ENCODE measurements at places on chromosomes 12 and 14.

DNA sequence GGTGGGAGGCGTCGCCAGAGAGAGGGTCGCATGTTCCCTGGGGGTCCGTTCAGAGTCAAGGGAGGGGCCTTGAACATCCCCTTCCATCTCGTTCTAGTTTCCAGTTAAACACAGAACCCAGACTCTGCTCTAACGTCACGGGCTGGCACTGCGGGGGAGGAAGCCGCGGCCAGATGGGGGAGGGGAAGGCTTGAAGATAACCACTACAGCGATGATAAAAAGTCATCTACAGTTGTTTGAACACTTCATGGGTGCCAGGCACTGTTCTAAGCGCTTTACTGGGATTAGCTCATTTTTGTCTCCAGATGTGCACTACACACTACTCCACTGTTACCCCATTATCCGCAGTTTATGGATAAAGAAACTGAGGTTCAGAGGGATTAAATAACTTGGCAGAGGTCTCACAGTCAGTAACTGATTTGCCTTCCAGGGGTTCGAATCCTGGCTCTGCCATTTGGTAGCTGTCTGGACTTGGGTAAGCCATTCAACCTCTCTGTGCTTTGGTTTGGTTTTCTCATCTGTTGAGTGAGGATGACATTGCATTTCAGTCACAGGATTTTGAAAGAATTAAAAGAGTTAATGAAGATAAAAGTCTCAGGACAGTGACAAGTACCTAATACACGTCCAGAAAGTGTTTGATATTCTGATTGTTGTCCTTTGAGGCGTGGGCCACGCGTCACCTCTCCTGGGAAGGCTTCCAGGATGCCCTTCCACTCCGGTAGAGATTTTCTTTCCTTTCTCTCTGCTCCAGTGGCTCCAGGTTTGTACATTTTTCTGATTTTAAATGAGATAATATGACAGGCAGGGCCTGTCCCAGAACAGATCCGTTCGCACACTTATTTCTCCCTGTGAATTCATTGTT is 798 bp upstream of the RASAL1 start:
- DNase-seq, result peak; percentile 67

DNA sequence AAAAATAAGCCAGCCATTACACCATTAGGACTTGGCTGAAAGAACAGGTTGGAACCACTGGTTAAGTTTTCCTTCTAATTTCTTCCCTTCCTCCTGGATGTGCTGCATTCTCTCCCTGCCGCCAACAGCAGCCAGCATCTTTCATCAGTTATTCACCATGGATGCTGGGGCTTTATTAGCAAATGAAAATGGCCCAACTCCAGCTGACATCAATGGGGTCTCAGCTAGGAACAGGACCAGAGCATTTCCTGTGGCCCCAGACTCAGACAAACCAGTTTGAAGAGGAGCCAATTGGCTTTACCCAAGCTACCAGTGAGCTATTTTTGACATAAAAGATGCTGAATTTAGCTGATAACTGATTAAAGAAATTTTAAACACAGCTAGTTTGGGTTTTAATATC is 26.0 kb upstream of the TBX5 start:
- DNase-seq, result no peak

DNA sequence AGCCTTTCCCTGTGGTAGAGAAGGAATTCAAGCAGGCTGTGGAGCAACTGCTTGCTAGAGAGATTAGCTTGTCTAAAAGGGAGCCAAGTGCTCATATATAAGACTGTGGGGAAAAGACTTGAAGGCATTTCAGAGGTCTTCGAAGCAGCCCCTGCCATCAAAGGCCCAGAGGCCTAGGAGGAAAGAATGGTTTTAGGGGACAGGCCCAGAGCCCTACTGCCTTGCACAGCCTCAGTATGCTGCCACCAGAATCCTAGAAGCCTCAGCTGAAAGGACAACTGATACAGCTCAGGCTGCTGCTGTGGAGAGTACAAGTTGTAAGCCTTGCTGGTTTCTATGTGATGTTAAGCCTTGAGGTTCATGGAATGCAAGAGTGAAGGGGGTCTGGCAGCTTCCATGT is 109.9 kb downstream of the DERA start:
- no peak for DNase-seq

- no peak for DNase-seq
These were observed 5.7 kb upstream of the CCND2 start for GRCh38 chr12:4267704-4268328.

DNA sequence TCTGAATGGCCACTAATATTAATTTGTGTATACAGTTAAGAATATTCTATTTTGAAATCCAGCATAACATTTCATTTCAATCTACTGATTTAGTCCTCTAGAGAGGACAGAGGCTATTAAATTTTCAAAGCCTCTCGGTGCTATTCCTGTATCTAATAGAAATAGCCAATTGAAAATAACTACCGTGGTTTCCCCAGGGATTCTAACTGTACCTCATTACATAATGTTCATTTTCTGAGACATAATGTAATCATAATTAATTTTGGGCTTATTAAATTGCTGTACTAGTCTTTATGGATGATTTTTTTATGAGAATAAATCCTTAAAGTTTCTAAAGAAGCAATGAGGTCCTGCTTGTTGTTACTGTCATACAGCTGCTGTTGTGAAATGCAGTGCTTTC is 38.6 kb upstream of the ACSS3 start:
- DNase-seq, result no peak

GRCh38 chr14:66045572-66046021 is 440.6 kb upstream of the CCDC196 start:
- no peak for DNase-seq

DNA sequence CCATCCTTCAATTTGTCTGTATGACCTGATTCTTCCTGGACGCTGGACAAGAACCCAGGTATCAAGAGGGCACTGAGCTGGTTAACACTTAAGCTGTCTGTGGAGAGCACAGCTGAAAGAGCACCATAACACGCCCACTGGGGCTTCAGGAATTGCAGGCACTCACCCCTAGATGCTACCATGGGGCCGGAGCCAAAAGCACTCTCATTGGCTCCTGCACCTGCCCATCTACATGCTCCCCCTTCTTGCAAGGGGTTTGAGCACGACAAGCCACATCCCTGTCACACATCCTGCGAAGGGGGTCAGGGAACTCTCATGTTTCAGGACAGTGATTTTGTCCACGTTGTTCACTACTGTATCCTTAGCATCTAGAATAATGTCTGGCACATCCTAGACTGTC is 35.1 kb upstream of the TBC1D15 start:
- no peak for DNase-seq

GRCh38 chr12:77153706-77154105 is 88.3 kb upstream of the E2F7 start:
- no peak for DNase-seq

DNA sequence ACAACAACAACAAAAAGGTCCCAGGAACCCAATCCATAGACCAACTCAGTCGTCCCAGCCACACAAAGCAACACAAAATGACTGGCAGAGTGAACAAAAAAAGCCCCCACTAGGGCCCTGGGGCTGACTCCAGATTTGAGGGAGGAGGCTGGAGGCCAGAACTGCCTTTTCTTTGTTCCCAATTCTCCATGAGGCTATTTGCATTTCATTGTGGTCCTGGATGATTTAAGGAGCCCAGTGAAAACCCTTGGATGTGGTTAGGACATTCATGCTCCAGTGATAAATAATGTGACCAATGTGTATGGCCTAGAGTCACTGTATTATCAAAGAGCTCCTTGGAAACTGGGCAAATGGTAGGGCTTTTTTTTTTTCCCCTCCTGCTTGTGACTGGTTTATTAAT is 192.9 kb downstream of the NUAK1 start:
- DNase-seq, result no peak

DNA sequence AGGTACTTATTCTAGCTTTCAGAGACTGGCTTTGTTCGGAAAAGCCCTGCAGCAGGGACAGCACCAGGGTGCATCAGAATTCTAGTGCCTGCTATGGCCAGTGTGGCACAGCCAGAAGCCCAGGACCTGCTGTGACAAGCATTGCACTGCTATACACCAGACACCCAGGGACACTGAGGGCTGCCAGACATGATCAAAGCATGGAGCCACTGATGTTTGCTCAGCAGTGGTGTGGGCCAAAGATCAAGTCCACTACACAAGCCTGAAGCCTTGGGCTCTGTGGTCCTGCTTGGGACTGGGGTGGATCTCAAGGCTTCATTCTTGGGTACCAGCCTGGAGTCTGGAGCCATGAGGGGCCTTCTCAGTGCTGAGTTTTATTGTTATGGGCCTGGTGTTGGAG is 36.1 kb upstream of the CDKN3 start:
- DNase-seq, result no peak

- DNase-seq, result no peak
These were observed 40.2 kb downstream of the RASSF9 start for GRCh38 chr12:85796001-85796400.

GRCh38 chr12:88684170-88684569 is 103.9 kb upstream of the KITLG start:
- no peak for DNase-seq

DNA sequence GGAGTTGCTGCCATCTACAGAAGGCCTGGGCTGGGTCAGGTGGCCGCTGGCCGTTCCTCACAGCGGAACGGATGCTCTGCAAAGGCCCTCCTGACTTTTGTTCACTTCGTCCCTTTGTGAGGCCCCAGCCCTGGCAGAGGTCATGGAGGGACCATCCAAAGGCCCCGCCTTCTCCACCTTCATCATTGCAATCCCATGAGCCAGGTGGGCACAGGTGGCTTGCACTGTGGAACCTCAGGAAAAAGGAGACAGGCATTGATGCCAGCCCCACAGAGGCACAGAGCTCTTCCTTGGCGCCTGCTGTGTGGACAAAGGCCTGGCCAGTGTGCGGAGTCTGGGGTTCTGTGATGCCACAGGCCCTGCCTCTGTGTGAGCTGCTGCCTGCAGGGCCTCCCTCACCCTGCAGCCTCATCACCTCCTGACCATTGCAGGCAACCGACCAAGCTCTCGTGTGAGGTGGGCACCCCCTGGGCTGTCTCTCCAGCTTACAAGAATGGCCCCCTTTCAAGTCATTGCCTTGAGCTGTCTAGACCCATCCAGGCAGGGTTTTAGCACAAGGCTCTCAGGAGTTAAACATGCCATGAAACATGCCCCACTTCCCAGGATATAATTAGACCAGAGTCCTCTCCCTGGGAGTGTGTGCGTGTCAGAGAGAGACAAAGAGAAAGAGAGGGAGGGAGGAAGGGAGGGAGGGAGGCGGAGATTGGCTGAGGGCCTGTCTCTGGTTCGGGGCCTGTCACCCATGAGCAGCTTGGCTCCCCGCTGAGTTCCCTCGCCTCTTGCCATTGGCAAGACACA is 19.3 kb downstream of the NFKBIA start:
- DNase-seq, result peak; percentile 77

GRCh38 chr12:118374909-118375308 is 1.4 kb upstream of the SUDS3 start:
- no peak for DNase-seq

- DNase-seq, result no peak
These were observed 81.3 kb upstream of the NRXN3 start for GRCh38 chr14:78088916-78089315.
